Stimulated activated CD4-positive, alpha-beta T cell treated with anti-CD3 and anti-CD28 coated beads, Interleukin-2, amount 100 ng/mL, for 24 hours (primary cell): ENCODE measurements at places on chromosomes 7 and 10.
A peak's percentile ranks its signal among the peaks of the same experiment; 100 is the strongest.

- no peak for DNase-seq
These were observed 106.1 kb upstream of the BTBD16 start for GRCh38 chr10:122164815-122165483.

DNA sequence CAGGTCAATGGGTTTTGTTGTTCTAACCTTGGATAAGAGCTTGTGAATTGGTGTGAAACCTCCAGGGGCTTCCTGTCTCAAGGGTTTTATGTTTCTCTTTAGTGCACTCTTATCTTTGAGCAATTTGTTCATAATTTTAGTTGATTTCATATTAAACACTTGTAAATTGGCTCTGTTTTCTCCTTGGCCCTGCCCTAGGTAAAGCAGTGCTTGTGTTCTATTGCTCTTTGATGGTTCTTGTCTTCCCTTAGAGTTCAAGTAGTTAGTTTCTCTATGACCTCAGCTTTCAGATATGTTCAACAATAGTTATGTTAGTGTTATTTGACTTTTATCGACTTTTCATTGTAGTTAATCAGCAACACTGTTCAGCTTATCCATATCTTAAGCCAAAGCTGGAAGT, 566.4 kb upstream of the POT1 start:
- no peak for DNase-seq

DNA sequence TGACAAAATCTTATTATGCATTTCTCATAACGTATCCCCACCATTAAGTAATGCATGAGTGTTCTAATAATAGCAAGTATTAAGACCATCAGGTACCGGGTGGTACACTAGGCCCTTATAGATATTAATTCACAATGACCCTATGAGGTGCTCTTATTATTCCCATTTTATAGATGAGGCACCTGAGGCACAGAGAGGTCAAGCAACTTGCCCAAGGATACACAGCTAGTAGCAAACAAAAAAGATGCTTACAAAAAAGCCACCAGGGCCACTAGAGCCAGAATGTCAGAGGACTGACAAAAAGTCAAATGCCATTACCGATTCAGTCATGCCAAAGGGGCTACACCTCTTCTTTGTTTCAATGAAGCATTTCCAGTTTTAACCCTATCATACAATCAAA, 5.9 kb downstream of the RSU1 start:
- no peak for DNase-seq

DNA sequence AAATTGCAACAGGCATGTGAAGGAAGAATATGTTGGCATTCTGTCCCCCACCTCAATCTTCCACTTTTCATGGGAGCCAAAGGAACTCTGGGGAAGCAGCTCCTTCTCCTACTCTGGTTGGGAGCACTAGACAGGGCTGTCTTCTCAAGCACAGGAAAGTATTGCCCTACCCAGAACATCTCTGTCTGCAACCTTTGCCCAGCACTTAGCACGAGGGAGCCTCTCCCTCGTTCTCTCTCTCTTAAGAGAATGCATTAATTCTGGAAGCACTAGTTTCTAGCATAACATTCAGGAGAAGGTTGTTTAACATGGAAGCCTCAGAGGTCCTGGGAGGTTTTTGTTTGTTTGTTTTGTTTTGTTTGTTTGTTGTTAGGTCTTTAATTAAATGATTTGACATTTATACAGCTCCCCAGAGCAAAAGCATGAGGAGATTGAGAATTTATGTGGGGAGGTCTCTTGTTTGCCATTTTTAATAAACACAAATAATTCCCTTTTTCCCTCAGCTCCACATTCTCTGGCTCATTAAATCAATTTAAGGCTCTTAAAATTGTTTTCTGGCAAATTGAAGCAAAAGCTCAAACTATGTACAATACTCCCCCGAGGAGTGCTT, 240.6 kb downstream of the TRIL start:
- no peak for DNase-seq

DNA sequence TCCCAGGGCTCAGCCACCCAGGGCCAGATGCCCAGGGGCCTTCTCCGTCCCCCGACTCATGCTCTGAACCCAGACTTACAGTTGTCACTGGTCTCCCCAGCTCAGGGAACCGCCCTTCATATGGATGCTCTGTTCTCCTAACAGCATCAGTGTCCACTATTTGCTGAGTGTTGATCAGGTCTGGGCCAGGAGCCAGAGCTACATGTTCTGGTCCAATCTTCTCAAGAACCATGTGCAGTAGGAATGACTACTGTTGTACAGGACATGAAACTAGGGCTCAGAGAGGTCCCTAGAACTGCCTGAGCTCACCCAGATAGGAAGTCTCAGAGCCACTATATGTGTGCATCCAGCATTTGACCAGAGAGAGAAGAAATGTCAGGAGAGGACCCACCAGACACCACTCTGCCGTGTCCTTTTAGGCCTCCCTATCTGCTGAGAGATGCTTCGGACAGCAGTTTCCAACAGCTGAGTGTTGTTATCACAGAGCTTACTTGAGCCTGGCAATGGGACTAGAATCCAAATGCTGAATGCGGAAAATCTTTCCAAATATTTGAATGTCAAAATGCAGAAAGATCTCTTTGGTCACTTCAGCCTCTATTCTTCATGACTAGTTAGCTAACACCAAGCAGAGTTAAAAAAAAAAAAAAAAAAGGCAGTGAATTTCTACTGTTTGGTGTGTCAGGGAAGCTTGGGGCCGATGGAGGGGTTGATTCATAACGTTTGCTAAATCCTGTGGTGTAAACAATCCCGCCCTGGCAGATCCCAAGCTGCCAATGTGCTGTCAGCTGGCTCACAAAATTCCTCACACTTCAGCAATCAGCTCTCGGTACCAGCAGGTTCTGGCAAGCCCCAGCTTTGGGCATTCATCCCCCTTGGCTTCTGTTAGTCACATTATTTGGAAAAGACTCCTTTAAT, 246.1 kb downstream of the TNS3 start:
- no peak for DNase-seq

GRCh38 chr10:112168733-112169132, 14.8 kb downstream of the GPAM start:
- no peak for DNase-seq

- DNase-seq = no peak
These were observed 5.1 kb upstream of the ZNF503 start for GRCh38 chr10:75406462-75407223.

- peak; percentile 37 for DNase-seq
These were observed 6.7 kb upstream of the COA1 start for GRCh38 chr7:43735802-43736603.

DNA sequence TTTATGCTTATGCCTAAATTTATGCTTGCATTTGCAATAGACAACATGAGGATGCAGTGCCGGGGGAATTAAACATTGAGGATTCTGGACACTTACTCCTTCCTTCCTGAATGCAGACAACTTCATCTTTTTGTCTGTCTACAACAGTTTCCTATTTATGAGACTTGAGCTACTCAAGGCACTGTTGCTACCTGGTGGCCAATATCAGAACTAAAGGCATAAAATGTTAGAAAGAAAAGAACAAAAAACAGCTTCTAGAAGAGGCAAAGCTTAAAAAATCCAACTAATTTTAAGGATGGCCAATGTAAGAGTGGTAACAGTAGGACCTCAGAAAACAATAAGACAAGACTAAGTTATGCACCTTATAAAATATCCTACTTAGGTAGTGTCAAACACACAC, 144.5 kb upstream of the PTN start:
- no peak for DNase-seq

- no peak for DNase-seq
These were observed 34.7 kb downstream of the NET1 start for GRCh38 chr10:5447056-5447455.

DNA sequence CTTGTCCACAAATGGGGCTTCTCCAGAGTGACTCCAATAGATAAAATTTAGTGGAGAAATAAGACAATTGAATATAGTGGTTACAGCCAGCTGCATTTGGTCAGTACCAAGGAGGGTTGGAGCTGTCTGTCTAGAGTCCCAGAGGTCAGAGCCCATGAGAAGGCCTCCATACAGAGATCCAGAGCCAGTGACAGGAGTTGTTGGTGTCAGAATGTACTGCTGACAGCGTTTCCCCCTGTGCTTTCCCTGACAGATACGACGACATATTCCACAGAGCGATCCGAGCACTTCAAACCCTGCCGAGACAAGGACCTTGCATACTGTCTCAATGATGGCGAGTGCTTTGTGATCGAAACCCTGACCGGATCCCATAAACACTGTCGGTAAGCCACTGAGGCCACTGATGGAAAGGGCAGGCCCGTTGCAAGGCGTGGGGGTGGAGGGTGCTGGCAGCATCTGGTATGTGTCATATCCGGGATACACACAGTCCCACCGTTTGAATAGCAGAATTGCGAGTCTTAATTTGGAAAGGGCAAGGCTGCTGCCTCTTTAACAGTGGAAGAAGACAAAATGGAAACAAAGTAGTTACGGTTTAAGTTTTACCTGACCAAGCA, 483.6 kb downstream of the NRG3 start:
- DNase-seq = no peak

- DNase-seq = no peak
These were observed 931.1 kb downstream of the CNTNAP2 start for GRCh38 chr7:147047696-147048095.

DNA sequence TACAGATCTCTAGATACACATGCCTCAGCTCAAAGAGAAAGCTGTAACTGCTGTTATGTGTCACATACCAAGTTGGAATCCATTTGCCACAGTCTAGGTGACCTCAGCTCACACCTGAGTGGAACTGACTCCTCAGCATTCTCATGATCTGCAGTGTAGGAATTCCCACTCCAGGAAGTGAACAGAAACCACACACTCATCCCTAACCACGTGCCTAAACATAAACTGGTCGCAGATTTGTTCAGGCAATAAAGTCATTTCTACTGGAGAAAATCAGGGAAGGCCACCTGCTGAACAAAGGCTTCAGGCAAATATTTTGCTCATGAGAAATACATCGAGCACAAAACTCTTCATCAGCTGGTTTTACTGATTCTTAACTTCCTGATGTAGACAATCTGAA, 23.0 kb upstream of the ZMYND11 start:
- DNase-seq = no peak

GRCh38 chr7:155850001-155850436, 37.8 kb upstream of the SHH start:
- no peak for DNase-seq

- DNase-seq = peak; percentile 41
These were observed 1.1 kb upstream of the GSTO2 start for GRCh38 chr10:104267721-104268404.

GRCh38 chr10:12699781-12700556, 301.5 kb downstream of the CCDC3 start:
- no peak for DNase-seq

GRCh38 chr10:36759141-36759805, 366.1 kb upstream of the ANKRD30A start:
- no peak for DNase-seq

- no peak for DNase-seq
These were observed 42.9 kb upstream of the MMD2 start for GRCh38 chr7:5001911-5002310.

GRCh38 chr7:134916171-134916883, 70.0 kb upstream of the AGBL3 start:
- no peak for DNase-seq

DNA sequence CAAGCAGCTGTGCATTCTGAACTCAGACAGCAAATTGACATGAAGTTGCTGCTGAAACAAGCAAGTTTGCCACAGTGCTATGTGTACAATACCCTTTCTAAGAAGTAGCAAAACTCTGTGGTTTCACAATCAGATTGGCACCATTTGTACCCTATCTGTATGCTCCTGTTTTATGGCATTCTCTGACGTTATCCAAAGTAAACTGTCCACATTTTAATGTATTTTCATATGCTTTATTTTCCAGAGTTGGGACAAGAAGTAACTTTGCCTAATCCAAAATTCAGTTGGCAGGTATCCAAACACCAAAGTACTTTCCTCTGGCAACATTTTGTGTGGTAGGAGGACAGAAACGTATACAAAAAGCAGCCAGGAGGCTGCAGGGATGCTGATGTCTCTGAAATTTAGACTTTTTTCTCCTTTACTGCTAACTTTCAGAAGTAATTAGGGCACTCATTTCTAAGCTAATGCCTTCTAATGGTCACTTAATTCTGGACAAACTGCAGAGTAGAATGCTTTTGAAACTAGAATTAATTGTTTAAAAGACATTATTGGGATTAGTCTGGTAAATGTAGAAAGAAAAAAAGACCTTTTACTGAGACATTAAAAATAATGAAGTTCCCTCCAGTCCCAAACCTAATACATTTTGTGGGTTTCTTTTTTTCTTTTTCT, 414.7 kb upstream of the NRP1 start:
- no peak for DNase-seq

DNA sequence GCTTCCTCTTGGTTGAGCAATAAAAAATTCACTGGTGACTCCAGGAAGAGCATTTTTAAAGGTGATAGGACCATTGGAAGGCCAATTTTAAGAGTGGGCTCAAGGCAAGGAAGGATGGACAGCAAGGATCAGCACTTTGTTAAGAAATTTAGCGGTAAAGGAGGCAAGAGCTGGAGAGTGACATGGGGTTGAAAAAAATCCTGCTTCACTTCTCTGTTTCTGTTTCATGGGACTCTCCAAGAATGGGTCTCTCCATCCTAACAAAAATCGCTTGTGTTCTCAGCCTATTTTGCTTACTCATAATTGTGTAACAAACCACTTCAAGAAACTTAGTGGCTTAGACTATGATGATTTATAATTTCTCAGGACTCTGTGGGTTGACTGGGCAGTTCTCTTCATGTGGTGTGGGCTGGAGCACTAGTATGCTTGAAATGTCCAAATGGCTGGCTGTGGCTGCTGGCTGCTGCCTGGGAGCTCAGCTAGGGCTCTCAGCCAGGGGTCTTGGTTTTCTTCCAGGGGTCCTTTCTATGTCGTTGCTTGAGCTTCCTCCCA, 59.8 kb upstream of the ZNRF2 start:
- DNase-seq = no peak

GRCh38 chr10:132132421-132132841, 54.3 kb upstream of the DPYSL4 start:
- no peak for DNase-seq

GRCh38 chr7:21338728-21339164, 89.1 kb upstream of the SP4 start:
- peak; percentile 65 for DNase-seq

GRCh38 chr10:100480002-100480401, 17.2 kb downstream of the WNT8B start:
- DNase-seq = no peak

- DNase-seq = no peak
These were observed 282.3 kb downstream of the GATA3 start for GRCh38 chr10:8336629-8337331.

GRCh38 chr7:131904760-131905327, 348.4 kb upstream of the PODXL start:
- DNase-seq = no peak

GRCh38 chr7:47734287-47734948, 152.5 kb upstream of the TNS3 start:
- DNase-seq = no peak

DNA sequence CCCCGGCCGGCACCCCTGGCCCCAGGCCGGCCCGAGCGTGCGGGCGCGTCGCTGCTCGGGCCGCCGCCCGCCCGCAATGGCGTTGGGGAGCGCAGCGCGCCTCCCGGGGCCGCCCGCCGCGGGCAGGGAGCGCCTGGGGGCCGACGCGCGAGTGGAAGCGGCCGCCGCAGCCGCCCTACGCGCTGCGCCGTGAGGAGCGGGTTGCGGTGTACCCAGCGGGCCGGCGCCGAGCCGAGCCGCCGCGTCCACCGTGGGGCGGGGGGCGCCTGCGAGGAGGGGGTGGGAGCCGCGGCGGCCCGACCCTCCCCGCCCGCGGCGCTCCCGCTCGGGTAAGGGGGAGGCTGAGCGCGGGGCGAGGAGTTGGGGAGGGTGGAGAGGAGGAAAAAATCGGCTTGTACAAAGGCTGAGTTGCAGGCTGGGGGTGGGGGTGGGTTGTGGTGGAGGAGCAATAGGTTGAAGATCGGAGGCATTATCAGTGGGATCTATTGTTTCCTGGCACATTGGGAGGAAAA, 473 bp downstream of the PPP1R9A start:
- no peak for DNase-seq
